B cell (primary cell): ENCODE measurements at places on chromosomes 16 and 17. TPM values are rescaled to one million over a fixed set of nuclear protein-coding genes. Genes with fewer than 3 reads are reported as not detected.

RCVRN gene
- not detected in 2 replicates for total RNA-seq

DNA sequence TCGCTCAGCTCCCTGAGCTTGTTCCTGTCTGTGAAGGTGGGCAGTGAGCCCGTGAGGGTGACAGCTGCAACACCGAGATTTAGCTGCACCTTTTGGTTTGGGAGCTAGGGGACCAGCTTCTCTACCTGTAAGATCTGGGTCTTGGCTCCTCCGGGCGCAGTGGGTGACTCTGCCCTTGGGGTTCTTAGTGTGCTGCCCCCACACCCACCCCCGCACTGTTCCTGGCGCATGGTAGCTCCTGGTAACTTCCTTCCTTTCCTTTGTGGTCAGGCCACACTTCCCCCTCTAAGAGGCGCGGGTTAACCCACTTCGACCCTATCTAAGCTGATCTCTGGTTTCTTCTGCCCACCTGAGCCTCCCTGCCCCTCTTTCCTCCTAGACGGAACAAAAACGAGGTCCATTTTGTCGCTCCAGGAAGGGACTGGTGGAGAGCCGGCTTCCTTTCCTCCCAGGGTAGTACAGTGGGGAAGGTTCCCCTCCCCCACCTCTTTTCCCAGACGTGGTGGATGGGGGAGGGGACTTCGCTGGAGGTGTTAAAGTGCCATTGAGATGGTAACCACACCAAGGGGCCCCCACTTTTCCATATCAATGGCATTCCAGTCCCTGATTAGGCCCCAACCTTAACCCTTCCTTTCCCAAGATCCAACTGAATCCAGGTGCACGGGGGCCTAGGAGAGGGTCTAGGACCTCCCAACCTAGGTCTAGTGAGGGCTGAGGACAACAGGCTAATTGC is 4.6 kb upstream of the CLDN9 start:
- no peaks in the 10 kb centered on the region for H3K27me3 ChIP-seq
- peak; percentile 49 for DNase-seq
- no peak overlapping the region for H3K27ac ChIP-seq
- peaks cover 32% of the 10 kb centered on the region for H3K4me1 ChIP-seq
- peak overlapping the region; percentile 37 for H3K4me3 ChIP-seq

DNA sequence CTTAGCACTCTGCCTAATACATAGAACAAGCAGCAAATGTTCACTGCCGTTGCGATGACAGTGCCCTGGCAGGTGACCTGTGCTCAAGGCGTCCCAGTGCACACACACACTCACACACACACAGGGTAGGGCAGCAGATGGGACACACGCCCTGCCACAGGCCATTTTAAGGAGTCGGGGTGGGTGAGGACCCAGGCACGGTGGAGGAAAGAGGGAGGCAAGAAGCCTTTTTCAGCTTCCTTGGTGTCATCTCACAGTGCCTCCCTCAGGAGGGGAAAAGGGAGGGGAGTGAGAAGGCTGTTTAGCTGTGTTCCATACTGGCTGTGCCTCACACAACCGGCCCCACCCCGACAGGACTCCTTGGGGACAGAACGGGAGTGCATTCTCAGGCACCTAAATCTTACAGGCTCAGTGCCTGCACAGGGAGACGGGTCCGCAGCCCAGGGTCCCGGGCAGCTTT is 1.5 kb downstream of the PITPNM3 start:
- no peaks in the 10 kb centered on the region for H3K36me3 ChIP-seq
- H3K27ac ChIP-seq, result no peak overlapping the region
- peaks cover 32% of the 10 kb centered on the region for H3K27me3 ChIP-seq
- H3K4me3 ChIP-seq, result no peak overlapping the region

FOXK2 gene
- 62.7 and 64.3 TPM in 2 replicates for total RNA-seq

MC1R gene
- total RNA-seq, result 12.2 and 13.2 TPM in 2 replicates

- no peaks in the 10 kb centered on the region for H3K27me3 ChIP-seq
- no peaks in the 10 kb centered on the region for H3K36me3 ChIP-seq
- no peak overlapping the region for H3K4me3 ChIP-seq
- H3K27ac ChIP-seq, result no peak overlapping the region
Measured at GRCh38 chr17:75075597-75076336, 12.0 kb upstream of the SLC16A5 start.

- no peak overlapping the region for H3K4me3 ChIP-seq
- DNase-seq, result no peak
- no peaks in the 10 kb centered on the region for H3K4me1 ChIP-seq
Measured at GRCh38 chr16:74232806-74233465, 63.7 kb upstream of the PSMD7 start.

C17orf100 gene
- total RNA-seq, result 7.7 and 11.6 TPM in 2 replicates

- H3K4me1 ChIP-seq, result no peaks in the 10 kb centered on the region
- DNase-seq, result no peak
- no peaks in the 10 kb centered on the region for H3K36me3 ChIP-seq
- no peaks in the 10 kb centered on the region for H3K27me3 ChIP-seq
Measured at GRCh38 chr17:63317166-63317840, 128.8 kb downstream of the CYB561 start.

GRCh38 chr17:73297934-73298861 is 13.6 kb downstream of the CDC42EP4 start:
- no peaks in the 10 kb centered on the region for H3K4me1 ChIP-seq
- H3K27me3 ChIP-seq, result no peaks in the 10 kb centered on the region
- no peaks in the 10 kb centered on the region for H3K36me3 ChIP-seq
- no peak overlapping the region for H3K27ac ChIP-seq

DNA sequence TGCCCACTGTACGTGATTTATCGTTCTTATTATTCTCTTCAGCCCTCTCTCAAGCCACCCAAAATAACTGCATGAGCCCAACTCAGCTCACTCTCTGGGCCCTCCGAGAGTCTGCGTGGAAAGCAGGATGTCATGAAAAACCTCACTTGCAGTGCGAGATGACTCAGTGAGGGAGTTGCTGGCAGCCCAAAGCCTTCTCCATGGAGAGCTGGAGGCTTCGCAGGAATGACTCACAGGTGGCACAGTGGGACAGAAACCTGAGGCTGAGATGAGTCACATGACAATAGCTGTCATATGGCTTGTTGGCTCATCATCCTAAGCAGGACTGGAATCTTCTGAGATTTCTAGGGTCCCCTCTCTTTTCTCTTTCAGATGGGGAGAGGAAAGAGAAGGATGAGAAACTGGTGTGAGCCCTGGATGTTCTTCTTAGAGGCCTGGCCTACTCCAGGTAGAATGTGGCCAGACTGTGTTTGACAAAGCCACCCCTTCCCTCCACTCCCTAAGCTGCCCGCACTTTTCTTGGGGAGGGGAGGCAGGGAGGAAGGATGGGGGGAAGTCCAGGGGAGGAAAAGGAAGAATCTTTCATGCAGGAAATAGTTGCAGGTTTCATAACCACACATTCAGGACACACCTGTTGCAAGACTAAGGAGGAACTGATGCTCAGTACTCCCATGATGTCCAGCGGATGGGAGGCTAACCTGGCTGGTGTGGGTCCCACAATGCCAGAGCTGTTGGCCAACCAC is 160.6 kb upstream of the RPL38 start:
- no peaks in the 10 kb centered on the region for H3K27me3 ChIP-seq
- H3K27ac ChIP-seq, result no peak overlapping the region
- DNase-seq, result no peak
- H3K4me1 ChIP-seq, result no peaks in the 10 kb centered on the region
- H3K36me3 ChIP-seq, result no peaks in the 10 kb centered on the region

DNA sequence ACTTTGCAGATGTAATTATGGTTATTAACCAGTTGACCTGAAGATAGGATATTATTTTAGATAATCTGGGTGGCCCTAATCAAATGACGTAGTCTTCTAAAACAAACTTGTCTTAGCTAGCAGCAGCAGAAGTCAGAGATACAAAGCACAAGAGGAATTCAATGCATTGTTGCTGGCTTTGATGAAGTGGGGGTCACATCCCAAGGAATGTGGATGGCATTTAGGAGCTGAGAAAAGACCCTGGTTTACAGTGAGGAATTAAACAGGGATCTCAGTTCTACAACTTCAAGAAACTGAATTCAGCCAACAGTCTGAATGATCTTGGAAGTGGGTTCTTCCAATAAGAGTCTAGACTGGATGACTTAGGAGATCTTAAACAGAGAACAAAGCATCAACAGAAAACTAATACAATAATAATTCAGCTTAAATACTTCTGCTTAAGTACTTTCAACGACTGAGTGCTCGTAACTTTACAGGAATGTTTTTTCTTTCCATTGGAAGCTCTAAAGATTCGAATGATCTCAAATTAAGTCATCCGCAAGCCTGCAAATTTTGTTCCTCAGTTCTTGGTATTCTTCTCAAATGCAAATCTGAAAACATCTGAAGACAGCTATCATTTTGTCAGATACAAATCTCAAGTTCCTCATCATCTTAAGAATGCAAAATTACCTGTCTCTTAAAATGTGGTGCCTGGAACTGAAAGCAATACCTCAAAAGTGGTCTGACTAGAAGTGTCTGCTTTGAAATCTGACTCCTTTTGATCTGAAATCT is 3.3 kb downstream of the C16orf46 start:
- H3K36me3 ChIP-seq, result no peaks in the 10 kb centered on the region
- peaks cover 12% of the 10 kb centered on the region for H3K4me1 ChIP-seq
- H3K27me3 ChIP-seq, result no peaks in the 10 kb centered on the region
- DNase-seq, result no peak
- H3K27ac ChIP-seq, result no peak overlapping the region
- no peak overlapping the region for H3K4me3 ChIP-seq

GRCh38 chr16:22296225-22297113 is 740 bp upstream of the POLR3E start:
- peaks cover 2% of the 10 kb centered on the region for H3K36me3 ChIP-seq
- H3K27ac ChIP-seq, result no peak overlapping the region
- DNase-seq, result peak; percentile 33
- peaks cover 18% of the 10 kb centered on the region for H3K4me1 ChIP-seq
- peak overlapping the region; percentile 50 for H3K4me3 ChIP-seq

DNA sequence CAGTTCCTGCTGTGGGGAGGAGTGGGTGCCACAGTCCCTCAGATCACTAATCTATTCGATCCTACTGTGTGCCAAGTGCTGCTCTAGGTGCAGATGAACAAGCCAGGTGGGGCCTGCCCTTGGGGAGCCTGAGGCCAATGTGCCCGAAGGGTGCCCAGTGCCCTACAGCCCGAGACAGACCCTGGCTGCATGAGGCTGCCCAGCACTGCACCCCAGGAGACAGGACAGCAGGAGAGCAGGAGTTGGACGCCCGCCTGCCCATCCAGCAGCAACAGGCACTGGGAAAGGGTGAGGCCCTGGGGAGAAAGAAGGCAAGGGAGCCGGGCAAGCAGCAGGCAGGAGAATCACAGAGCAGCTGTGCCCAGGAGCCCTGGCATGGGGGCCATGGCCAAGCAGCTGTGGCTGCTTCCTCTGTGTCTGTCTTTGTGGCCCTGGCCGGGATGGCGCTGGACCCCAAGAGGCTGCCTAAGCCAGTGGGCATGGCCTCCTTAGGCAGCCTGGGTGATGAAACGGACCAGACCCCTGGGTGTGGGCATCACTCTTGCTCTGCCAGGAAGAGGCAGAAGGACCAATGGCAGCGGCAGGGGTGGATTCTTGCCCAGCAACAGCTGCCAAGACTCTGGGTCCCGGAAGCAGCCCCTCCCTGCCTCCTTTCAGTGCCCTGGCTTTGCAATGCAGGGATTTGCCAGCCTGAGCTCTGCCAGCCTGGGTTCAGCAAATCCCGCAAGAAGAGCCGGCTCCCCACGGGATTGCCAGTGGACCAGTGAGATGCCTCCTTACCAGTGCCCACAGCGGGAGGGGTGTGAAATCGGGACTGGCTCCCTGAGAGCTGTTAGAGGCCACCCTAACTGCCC is 179.6 kb upstream of the TNRC6C start:
- H3K4me3 ChIP-seq, result no peak overlapping the region
- no peak overlapping the region for H3K27ac ChIP-seq
- no peaks in the 10 kb centered on the region for H3K27me3 ChIP-seq
- DNase-seq, result no peak
- H3K36me3 ChIP-seq, result no peaks in the 10 kb centered on the region
- no peaks in the 10 kb centered on the region for H3K4me1 ChIP-seq

GRCh38 chr16:86515777-86516622 is 5.7 kb downstream of the FOXF1 start:
- peaks cover 14% of the 10 kb centered on the region for H3K4me1 ChIP-seq
- no peaks in the 10 kb centered on the region for H3K27me3 ChIP-seq
- H3K4me3 ChIP-seq, result no peak overlapping the region
- no peaks in the 10 kb centered on the region for H3K36me3 ChIP-seq

GRCh38 chr16:51051671-51052070 is 99.4 kb downstream of the SALL1 start:
- DNase-seq, result no peak
- H3K27ac ChIP-seq, result no peak overlapping the region
- no peaks in the 10 kb centered on the region for H3K36me3 ChIP-seq
- H3K4me1 ChIP-seq, result no peaks in the 10 kb centered on the region
- H3K4me3 ChIP-seq, result no peak overlapping the region

- peaks cover 14% of the 10 kb centered on the region for H3K4me1 ChIP-seq
- peaks cover 2% of the 10 kb centered on the region for H3K27me3 ChIP-seq
- DNase-seq, result no peak
- H3K27ac ChIP-seq, result no peak overlapping the region
- H3K4me3 ChIP-seq, result no peak overlapping the region
Measured at GRCh38 chr17:79741401-79741750, 10.6 kb downstream of the ENPP7 start.

GRCh38 chr17:56581635-56582627 is 11.6 kb upstream of the NOG start:
- no peaks in the 10 kb centered on the region for H3K36me3 ChIP-seq
- H3K27ac ChIP-seq, result no peak overlapping the region
- no peaks in the 10 kb centered on the region for H3K4me1 ChIP-seq
- no peak overlapping the region for H3K4me3 ChIP-seq
- DNase-seq, result no peak

- H3K4me3 ChIP-seq, result no peak overlapping the region
- no peaks in the 10 kb centered on the region for H3K36me3 ChIP-seq
- no peaks in the 10 kb centered on the region for H3K4me1 ChIP-seq
- DNase-seq, result no peak
- no peak overlapping the region for H3K27ac ChIP-seq
Measured at GRCh38 chr17:14755002-14755401, 454.1 kb downstream of the HS3ST3B1 start.

DNA sequence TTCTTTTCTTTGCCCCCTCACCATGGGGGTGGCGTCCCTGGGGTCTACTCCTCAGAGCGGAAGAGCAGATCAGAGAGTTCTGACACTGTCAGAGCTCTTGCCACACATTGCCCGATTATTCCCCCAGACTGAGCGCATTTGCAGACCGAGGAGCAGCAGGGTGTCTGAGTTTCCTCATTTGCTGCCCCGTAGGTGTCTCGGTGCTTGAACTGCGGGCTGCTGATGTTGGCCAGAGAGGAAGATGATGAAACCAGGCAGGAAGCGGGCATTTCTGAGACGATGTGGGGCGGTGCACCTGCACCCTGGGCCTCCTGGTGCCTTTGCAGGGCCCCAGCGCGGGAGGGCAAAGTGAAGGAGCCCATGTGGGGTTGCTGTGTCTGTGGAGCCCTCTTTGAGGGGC is 55.2 kb downstream of the ARSG start:
- peak; percentile 84 for DNase-seq
- peak overlapping the region; percentile 31 for H3K4me3 ChIP-seq
